CD8-positive, alpha-beta memory T cell (primary cell): ENCODE measurements at places on chromosomes 4 and X. TPM values are rescaled to one million over a fixed set of nuclear protein-coding genes. Genes with fewer than 3 reads are reported as not detected.

DNA sequence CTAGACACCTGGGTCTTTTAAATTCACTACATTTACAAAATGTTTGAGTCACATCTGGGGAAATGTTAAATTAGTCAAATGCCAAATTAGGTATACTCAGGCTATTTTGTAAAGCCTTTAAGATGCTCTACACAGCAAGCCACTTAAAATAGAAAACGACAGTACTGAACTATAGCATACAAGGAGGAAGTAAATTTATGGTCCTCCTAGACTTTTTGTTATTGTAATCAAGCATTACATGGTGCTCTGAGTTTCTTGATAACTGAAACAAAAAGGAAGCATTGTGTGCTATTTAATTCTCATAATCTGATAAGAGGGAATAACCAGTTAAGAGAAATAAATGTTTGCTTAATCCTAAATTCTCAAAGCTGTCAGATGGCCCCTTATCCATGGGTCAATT is 46.2 kb downstream of the SLC9A7 start:
- DNase-seq = no peak

DNA sequence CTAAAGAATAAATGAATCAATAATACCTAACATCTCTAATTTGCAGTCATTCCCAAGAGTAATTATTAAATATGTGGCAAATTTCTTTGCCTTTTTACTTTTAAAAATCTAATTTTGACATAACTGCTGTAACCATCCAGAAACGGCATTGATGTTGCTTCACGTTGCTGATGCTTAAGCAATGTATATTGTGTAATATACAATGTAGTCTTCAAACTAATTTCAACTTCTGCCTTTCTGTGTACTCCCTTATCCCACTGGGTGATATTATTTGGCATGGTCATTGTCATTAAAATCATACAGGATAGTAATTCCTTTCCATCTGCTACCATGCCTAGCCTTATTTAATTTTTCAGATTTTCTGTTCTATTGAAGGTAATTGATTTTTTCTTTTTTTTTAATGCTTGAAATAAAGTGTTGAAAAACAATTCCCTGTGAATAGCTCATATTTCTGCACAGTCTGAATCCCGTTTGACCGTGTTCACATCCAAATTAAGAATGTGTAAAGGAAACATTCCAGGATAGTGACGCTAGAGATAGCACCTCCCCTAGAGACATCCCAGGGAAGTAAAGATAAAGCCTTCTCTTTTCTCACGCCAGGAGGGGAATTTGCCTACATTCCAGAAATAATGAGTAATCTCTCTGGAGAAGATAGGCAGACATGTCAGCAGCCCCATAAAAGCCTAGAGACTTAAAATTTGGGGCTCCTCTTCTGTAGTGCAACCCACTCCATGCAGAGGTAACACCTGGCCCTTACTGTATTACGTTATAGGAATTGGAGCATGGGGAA is 8.6 kb downstream of the FAM200B start:
- no peak for DNase-seq

The GLOD5 gene
- polyA plus RNA-seq = not detected

DNA sequence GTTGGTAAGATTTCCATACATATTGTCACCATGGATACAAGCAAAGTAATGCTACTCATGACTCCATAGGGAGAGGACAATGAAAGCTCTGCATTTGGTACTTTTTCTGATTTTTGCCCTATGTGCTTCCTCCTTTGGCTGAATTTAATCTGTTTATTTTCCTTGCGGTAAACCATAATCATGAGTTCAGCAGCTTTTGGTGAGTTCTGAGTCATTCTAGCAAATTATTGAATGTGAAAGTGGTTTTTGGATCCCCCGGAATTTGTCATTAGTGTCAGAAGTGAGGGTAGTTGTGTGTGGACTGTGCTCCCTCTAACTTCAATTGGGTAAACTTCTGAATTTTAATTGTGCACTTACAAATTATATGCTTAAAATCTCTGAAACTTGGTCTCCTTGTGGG is 170.3 kb downstream of the MOSPD2 start:
- DNase-seq = no peak

DNA sequence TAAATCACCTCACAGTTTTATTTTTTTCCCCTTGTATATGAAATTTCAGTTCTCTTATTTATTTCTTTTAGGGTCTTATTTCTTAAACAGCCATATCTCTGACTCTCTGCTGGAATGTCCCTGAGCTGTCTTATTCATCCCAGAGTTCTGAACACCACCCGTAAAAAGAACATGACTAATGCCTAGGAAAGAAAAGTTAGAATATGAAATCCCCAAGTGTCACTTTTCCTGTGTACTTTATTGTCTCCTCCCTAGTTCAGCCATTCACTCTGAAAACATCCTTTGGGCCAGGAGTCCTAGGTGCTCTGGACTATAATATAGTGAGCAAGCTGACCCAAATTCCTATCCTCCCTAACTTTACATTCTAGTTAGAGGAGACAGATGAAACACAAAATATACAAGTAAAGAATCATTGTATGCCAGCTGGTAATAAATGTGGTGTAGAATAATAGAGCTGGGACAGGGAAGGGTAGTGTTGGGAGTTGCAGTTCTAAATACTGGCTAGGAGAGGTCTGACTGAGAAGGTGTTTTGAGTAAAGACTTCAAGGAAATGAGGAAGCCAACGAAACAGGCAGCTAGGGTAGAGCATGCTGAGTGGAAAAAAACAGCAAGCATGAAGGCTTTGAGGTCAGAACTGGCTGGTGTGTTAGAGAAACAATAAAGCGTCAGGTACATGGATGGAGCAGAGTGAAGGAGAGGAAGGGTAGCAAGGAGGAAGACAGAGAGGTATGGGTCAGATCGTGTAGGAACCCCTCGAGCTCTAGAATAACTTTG is 40.6 kb upstream of the FTHL17 start:
- DNase-seq = no peak

DNA sequence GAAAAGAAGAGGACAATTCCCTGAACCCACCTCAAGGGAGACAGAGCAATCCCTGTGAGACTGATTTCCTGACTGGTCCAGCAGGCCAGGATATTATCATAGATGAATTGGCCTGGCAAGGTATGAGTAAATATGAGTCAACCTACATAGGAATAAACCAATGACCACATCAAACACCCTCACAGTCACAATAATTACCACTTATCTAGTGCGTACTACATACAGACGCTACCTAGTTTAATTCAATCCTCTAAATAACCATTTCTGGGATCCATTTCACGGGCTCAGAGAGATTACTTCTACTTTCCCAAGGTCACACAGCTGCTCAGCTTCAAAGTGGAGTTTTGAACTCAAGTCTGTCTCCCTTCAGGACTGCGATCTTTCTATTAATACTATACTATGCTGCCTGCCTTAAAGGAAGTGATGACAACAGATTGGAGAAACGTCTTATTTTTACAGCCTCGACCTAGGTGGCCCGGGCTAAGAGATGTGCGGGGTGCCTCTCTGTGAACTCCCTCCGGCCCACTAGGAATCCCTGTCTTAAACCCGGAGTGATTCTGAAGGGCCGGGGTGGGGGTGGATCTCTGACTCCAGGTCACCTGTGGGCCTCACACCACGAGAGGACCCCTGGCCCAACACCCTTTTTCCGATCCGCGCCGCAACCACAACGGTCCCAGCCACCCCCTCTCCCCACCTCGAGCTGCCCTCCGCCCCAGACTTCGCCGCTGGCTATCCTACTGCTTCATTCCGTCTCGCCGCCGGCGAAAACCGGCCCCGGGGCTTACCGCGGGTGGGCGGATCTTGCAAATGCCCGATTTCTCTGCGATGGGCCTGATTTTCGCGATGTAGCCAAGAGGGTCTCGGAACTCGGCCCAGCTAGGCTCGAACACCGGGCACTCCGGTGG is 800 bp downstream of the KDM5C start:
- peak; percentile 31 for DNase-seq

DNA sequence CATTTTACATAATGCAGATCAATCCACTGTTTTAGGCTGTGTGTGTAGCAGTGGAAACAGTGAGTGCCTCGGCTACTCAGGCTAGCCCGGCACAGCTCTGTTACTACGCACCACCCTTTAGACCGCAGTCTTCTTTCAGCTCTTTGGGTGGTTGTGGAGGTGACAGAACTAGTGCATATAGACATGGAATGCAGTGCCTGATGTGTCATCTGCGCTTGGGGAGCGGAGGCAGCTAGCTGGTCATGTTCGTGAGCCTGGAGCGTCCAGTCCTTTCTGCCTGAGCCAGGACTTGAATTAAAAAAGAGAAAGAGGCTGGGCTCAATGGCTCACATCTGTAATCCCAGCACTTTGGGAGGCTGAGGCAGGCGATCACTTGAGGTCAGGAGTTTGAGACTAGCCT is 4.8 kb downstream of the TBC1D14 start:
- DNase-seq = no peak

- no peak for DNase-seq
These were observed 748 bp downstream of the FAM9B start for GRCh38 chrX:9033179-9033578.
